ENCODE measurements at places on chromosomes 2 and 18. TPM values are rescaled to one million over a fixed set of nuclear protein-coding genes. Genes with fewer than 3 reads are reported as not detected.

GALNT3 gene
- polyA plus RNA-seq = 22.4 TPM

FEV gene
- polyA plus RNA-seq = not detected

MAL gene
- 2.4 TPM for polyA plus RNA-seq

VWC2L gene
- polyA plus RNA-seq = 0.06 TPM

RAB17 gene
- polyA plus RNA-seq = 13.6 TPM

CD28 gene
- polyA plus RNA-seq = 3.3 TPM
